CD4-positive, alpha-beta T cell treated with Interleukin-17A for 1 hour (primary cell): ENCODE measurements at places on chromosomes 1 and 21.
A peak's percentile ranks its signal among the peaks of the same experiment; 100 is the strongest.

- no peak for DNase-seq
Measured at GRCh38 chr21:14923468-14923867, 141.3 kb downstream of the NRIP1 start.

- no peak for DNase-seq
Measured at GRCh38 chr1:184078564-184079249, 27.2 kb downstream of the TSEN15 start.

- DNase-seq = no peak
Measured at GRCh38 chr1:61141288-61142042, 59.1 kb downstream of the NFIA start.

- no peak for DNase-seq
Measured at GRCh38 chr1:243311809-243312208, 56.0 kb downstream of the SDCCAG8 start.

- DNase-seq = no peak
Measured at GRCh38 chr1:199194862-199195261, 556.0 kb downstream of the PTPRC start.

DNA sequence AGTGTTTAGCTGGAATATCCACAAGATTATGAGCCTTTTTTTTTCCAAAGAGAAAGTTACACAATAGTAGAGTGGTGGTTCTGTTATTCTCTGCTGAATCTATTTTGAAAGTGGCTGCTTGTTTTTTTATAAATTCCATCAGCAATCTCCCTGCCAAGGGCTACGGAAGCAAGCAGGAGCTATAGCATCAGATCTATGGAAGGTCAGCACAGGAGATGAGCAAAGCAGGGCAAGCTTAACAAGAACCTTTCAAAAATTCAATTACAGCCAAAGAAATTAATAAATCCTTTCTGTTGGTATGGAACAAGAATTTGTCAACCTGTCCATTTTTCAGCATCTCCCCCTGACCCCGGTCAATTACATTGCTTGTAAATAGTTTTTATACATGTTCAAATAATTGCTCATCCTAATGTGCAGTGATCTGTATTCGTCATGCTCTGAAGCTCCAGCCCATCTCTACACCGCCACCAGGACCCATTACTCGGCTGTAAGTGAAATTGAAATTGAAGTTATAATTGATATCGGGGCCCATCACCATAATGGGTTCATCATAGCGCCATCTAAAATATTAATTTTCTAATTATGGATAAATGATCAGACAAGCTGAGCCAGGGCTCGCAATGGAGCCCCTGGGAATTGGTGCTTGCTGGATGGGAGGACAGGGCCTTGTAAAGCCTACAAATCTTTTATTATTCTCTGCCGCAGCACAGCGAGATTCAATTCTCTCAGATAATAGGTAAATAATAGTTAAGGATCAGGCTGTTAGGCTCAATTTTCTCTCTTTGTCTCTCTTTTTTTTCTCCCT, 215.1 kb downstream of the ATG4C start:
- DNase-seq = no peak

GRCh38 chr21:42513151-42513984, at the start of gene SLC37A1:
Gene SLC37A1, plus strand, starts transcription at chr21:42513852. Its CDS starts 4,603 bp downstream, at chr21:42518455.
- peak; percentile 40 for DNase-seq
